K562 (cell line): ENCODE measurements at places on chromosomes 5 and 9. TPM values are rescaled to one million over a fixed set of nuclear protein-coding genes. Genes with fewer than 3 reads are reported as not detected.

GRCh38 chr5:31133488-31133887, 60.0 kb upstream of the CDH6 start:
- no peaks in the 10 kb centered on the region for H3K36me3 ChIP-seq
- no peaks in the 10 kb centered on the region for H3K27me3 ChIP-seq
- H3K27ac ChIP-seq: no peak overlapping the region
- no peaks in the 10 kb centered on the region for H3K4me1 ChIP-seq
- DNase-seq: no peak

DNA sequence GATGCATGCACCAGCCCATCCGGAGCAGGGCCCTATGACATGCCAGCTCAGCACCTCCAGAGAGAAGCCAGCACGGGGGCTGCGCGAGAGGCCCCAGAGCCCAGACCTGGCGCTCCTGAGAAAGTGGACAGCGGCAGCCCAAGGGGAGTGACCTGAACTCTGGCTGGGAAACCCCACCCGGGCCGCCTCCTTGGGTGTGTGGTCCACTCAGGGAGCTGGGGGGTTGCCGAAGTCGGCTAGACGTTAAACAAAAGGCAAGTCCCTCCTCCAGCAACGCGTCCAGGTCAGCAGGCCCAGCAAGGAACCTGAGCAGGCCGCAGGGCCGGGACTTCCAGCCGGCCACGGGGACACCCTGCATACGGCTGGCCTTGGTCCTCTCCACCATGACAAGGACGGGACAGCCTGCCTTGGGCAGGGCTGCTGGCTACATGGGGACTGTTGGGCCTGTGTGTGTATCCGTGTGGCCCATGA, 35.7 kb downstream of the NACC2 start:
- no peaks in the 10 kb centered on the region for H3K4me1 ChIP-seq
- no peaks in the 10 kb centered on the region for H3K27me3 ChIP-seq
- DNase-seq: no peak
- no peak overlapping the region for H3K4me3 ChIP-seq
- H3K36me3 ChIP-seq: peaks cover 20% of the 10 kb centered on the region; the same call in 1 of the 3 replicates
- H3K27ac ChIP-seq: no peak overlapping the region

GRCh38 chr5:1009359-1010180, 968 bp downstream of the NKD2 start:
- H3K4me3 ChIP-seq: no peak overlapping the region
- peaks cover 41% of the 10 kb centered on the region for H3K27me3 ChIP-seq
- H3K27ac ChIP-seq: no peak overlapping the region
- no peak for DNase-seq
- no peaks in the 10 kb centered on the region for H3K36me3 ChIP-seq

Gene FGF10
- not detected in 2 replicates for total RNA-seq

DNA sequence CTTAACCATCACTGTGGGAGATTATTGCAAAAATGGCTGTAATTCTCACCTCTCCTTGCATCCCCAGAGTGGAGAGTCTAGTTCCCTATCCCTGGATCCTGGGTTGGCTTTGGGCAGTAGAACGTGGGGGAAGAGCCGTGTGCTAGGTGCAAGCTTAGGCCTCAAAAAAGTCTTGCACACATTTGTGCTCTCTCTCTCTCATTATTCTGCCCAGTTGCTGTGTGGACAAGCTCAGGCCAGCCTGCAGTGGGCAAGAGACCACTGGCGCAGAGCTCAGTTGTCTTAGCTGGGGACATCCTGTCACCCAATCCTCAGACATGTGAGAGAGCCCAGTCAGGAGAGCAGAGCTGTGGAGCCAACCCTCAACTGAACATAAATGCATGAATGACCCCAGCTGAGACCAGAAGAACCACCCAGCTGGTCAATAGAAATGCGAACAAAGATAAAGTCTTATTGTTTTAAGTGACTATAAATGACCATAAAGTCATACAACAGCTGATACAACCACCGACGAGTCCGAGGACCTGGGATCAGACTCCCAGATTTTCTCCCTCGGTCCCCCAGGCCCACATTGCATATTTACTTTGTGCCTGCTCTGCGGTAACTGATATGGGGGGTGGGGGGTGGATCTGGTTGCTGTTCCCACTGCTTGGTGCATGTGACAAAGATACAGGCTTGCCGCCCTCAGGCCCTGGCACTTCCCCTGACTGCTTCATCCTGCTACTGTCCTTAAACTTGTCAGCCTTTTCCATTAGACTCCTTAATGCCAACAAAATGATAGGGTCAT, 166.4 kb upstream of the MVB12B start:
- DNase-seq: no peak
- H3K4me1 ChIP-seq: no peaks in the 10 kb centered on the region
- H3K4me3 ChIP-seq: no peak overlapping the region
- H3K27me3 ChIP-seq: peaks cover 56% of the 10 kb centered on the region

DNA sequence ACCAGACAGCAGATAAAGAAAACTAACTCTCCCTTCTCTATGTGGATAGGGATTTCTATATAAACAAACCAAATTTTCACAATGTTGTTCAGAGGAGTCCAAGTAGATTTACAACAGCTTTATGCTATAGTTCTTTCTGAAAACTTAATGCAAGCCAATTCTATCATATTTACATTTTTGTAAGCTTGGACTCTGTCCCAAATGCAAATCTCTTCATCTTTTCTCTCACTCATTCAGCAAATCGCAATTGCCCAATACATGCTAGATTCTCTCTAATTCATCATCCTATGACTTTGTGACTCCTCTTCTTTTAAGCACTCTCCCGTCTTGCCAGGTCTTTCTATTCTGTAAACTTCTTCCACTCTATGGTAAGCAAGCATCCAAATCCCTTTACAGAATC, 39.1 kb upstream of the UGT3A2 start:
- H3K4me3 ChIP-seq: no peak overlapping the region
- peaks cover 30% of the 10 kb centered on the region for H3K36me3 ChIP-seq
- H3K4me1 ChIP-seq: no peaks in the 10 kb centered on the region
- H3K27me3 ChIP-seq: no peaks in the 10 kb centered on the region
- DNase-seq: no peak
